NCI-H1436 (cell line): ENCODE measurements at places on chromosomes 6 and 20.

DNA sequence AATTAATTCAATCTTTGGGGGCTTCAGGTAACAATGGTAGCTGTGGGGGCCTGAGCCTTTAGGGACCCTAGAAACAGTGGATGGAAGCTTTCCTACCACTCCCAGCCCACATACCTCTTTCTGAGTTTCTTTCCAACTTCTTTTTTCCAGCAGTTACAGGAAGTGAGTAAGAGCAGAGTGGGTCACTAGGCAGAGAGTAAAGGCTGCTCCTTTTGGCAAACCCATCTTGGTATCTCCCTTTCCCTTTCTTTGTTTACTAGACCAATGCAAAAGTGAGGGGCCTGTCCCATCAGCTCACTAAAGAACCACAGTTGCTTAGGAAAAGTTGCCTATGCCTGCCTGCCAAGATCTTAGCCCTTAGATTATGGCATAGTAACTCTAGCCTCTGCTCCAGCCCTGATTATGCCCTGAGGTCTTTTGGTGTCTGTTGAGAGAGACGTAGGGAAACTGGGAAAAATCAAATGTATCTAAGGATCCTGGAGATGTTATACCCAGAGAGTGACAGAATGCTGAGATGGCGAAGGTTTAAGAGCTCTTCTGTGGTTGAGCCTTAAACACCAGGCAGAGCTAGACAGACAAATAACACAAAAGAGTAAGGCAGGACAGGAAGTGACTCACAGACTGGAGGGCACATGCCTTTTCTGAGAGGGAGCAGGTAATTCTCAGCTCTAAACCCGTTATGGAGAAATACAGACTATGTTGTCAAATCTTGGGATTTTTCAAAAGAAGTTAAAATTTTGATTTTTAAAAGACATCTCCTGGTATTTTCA is 31.3 kb downstream of the TRMT6 start:
- DNase-seq, result no peak

- no peak for DNase-seq
Observed at GRCh38 chr6:112289038-112289566, 34.7 kb upstream of the LAMA4 start.

GRCh38 chr20:61299618-61300017 is 47.6 kb downstream of the CDH4 start:
- no peak for DNase-seq

DNA sequence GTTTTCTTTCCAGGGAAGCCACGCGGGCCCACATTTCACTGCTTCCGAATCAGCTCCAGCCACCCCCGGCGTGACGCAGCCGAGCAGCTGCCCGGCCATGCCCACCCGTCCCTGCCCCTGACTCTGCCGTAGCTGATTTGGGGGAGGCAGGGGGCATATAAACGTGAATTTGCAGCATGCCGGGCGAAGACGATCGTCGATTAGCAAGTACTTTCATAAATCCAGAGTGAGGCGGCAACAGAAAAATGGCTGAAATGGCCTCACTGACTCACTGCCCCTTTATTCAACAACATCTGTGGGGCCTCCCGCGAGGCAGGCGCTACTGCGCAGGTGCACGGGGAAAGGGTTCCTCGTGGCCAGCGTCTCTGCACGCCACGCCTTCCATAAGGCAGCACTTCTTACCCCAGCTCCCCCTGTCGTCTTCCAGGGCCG is 118.0 kb downstream of the DLL1 start:
- DNase-seq, result no peak

- DNase-seq, result no peak
Observed at GRCh38 chr6:80488190-80488589, 381.7 kb downstream of the BCKDHB start.

- no peak for DNase-seq
Observed at GRCh38 chr6:56795466-56796195, 152.9 kb upstream of the DST start.

- peak; percentile 40 for DNase-seq
Observed at GRCh38 chr6:105326833-105327770, 75.8 kb downstream of the PREP start.

DNA sequence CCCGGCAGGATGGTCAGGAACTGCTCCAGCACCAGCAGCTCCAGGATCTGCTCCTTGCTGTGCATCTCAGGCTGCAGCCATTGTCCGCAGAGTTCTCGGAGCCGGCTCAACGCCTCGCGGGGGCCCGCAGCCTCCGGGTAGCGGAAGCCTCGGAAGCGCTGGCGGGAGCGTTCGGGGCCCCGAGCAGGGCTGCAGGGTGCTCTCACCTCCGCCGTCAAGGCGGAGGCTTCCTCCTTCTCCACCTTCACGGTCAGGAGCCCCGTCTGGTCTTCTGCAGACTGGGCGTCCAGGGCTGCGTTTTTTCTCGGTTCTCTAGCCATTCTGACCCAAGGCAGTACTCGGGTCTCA is 434 bp downstream of the ZKSCAN4 start:
- no peak for DNase-seq

DNA sequence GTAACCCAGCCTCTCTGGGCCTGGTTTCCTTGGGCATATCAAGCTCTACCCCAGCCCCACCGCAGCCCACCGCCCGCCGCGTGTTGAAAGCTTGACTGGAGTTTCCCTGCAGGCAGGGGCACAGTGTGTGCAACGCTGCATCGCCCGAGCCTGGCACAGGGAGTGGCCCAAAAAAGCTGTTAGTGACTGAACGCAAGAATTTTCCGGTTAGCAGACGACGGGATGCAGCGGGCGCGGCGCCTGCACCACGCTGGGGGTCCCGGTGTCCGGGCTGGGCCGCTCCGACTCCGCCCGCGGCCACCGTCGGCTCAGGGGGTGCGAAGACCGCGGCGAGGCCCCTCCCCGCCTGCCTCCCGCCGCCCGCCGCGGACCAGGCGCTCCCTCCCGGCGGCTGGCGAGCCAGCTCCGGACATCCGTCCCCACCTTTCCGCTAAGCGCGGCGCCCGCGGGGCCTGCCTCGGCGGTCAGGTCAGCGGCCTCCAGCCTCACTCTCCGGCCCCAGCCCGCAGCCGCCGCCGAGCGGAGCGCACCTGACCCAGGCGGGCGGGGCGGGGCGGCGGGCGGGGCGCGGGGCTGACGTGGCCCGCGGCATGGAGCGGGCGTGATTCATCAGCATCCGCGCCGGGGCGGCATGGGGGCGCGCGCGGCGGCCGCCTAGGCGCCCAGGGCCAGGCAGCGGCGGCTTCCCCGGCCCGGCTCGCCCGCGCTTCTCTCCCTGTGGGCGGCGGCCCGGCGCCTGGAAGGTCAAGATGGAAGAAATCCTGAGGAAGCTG is at the start of gene ARFGEF3:
Gene ARFGEF3 (plus strand): TSS at position 602 of the 773 bp plus-strand sequence. CDS start 148 bp downstream, at position 750.
- peak; percentile 53 for DNase-seq

DNA sequence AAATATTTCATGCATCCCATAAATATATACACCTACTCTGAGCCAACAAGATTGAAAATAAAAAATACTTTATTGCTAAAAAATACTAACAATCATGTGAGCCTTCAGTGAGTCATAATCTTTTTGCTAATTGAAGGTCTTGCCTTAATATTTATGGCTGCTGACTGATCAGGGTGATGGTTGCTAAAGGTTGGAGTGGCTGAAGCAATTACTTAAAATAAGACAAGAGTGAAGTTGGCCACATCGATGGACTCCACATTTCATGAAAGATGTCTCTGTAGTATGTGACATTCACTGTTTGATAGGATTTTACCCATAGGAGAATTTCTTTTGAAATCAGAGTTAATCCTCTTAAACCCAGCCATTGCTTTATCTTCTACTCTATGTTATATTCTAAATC is 11.1 kb downstream of the TRDN start:
- no peak for DNase-seq

DNA sequence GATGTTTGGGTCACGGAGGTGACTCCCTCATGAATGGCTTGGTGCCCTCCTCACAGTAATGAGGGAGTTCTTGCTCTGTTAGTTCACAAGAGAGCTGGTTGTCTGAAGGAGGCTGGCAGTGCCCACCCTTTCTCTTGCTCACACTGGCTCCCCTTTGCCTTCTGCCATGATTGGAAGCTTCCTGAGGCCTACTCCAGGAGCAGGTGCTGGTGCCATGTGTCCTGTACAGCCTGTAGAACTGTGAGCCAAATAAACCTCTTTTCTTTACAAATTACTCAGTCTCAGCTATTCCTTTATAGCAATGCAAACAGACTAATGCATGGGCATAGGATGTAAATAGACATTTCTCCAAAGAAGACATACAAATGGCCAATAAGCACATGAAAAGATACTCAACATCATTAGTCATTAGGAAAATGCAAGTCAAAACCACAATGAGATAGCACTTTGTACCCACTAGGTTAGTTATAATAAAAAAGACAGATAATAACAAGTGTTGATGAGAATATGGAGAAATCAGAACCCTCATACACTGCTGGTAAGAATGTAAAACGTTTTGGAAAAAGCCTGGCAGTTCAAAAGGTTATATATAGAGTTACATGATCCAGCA is 17.7 kb downstream of the C20orf203 start:
- DNase-seq, result no peak

DNA sequence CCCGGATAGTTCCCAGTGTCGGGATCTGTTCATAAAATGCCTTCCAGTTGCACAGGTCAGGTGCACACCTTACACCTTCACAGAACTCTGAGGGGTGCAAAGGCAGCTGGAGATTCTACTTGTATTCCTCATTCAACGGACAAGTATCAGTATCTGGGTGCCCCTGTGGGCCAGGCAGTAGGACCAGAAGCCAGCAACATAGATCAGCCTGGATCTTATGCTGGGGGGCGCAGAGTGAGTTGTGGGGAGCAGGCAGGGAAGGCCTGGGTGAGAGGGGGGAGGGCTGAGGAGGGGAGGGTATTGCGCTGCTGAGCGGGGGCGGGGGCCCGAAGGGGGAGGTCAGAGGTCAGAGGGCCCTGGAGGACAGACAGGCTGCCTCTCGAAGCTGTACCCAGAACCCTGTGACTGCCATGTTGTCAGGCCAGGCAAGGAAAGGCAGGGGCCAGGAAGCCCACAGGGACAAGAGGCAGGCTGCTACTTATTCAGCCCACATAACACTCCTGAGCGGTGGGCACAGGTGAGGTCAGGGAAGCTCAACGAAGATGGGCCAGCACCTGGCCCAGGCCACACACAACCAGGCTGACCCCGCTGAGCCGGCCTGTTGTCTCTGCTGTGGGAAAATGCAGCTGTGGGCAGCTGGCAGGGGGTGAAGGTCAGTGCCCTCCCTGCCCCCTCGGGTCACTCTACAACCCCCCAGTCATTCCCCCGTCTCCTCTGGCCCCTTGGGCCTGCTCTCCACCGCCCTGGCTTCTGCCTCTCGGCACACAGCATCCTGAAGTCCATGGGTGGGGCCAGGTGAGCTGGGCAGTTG is 1.1 kb downstream of the OPRL1 start:
- DNase-seq, result no peak

DNA sequence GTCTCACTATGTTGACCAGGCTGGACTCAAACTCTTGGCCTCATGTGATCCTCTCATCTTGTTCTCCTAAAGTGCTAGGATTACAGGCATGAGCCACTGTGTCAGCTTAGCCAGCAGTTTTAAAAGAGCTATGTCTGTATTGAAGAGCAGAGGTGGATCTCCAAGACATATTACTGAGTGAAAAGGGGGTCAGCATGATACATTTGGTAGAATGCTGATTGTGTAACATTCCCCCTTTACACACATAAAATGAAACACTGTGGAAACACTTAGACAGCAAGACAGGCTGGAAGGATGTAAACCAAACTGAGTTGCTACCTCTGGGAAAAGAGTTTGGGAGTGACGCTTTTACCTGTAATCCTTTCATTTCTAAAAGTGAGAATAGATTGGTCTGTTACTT is 1.7 kb upstream of the RIPOR3 start:
- DNase-seq, result no peak

GRCh38 chr6:35931120-35931561 is 10.2 kb upstream of the SRPK1 start:
- no peak for DNase-seq

DNA sequence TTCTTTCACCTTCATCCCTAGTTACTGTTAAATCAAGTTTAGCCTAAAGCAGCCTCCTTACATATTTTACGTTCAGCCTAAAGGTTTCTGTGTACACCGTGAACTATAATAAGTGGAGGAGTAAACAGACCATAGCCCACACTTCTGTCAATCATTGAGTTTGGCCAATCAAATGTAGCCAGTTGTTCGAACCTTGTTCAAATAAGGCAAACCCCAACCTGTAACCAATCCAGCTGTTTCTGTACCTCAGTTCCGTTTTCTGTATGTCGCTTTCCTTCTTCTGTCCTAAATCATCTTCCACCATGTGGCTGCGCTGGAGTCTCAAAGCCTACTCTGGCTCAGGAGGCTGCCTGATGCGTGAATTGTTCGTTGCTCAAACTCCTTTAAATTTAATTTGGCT is 1.8 kb upstream of the FBXO30 start:
- DNase-seq, result no peak

DNA sequence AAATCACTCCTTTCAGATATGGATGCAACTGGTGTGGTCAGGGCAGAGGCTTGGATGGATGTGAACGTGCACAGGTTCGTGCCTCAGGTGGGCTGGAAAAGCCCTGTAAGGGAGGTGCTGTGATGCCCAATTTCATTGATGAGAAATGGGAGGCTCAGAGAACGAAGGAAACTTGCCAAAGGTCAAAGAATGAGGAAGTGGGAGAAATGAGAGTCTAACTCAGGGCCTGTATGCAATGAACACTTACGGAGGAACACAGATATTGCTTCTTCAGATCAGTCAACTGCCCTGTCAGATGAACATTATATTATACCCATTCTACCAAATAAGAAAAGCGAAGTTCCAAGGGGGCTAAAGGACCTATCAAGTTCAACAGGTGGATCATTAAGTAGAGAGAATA is 134.7 kb downstream of the RCAN2 start:
- DNase-seq, result no peak

GRCh38 chr6:28738396-28738765 is 185.4 kb downstream of the TRIM27 start:
- DNase-seq, result no peak

DNA sequence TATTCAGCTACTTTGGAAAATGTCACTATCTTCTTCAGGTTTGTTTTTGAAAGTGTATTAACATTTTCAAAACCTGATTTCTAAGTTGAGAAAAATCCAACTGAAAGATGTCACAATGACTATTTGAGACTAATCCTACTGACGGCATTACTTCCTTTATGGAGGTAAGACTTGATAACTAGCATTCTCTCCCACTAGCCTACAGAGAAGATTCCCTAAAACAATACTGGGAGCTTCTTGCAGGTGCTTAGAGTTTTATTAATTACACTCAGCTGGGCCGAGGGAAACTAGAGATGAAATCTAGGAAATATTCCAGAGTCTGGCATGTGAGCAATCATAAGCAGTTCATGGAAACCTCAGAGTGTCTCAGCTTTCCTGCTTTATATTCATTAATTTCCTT is 114.0 kb downstream of the LCA5 start:
- no peak for DNase-seq

DNA sequence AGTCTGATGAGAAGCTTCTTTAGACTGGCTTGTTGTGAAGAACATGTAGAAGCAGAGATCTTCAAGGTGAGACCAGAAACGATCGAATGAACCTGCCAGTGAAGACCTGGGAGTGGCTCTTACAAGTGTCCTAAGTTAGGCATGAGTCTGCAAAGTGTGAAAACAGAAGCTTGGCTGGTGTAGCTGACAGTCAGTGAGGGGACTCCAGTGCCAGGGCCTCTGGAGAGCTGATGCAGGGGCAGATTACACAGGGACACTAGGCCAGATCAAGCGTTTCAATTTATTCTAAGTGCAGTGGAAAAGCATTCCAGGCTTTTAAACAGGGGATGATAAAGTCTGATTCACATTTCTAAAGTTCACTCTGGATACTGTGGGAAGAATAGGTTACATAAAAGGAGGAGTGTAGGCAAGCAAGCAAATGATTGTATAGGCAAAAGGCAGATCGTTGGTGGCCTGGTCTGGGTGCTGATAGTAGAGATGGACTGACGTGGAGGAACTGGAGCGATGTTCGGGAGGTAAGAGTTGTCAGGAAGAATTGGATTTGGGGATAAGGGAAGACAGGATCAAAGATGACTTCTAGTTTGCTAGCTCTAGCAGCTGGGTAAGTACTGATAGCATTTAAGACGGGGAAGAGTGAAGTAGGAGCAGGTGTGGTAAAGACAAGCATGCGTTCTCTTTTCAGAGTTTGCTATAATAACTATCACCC is 133.5 kb downstream of the MAN1A1 start:
- DNase-seq, result no peak
